CD8-positive, alpha-beta memory T cell (primary cell): ENCODE measurements at places on chromosomes 7 and 10.

DNA sequence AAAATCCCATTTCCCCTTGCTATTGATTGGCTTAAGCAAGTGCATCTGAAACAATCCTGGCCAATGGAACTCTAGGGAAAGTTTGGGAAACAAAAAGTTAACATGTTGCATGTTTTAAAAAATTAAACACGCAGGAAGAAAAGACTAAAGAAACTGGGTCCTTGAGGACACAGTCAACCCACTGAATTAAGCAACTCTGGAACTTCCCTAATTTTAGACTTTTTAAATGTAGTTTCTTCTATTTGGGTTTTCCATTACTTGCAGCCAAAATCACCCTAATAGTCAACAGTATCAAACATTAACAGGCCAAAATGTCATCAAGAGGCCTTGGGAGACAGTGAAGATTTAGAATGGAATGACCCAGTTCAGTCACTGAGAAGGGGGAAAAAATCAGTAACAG, 40.6 kb downstream of the OSBPL3 start:
- DNase-seq: no peak

- peak; percentile 12 for DNase-seq
Measured at GRCh38 chr7:100827330-100828226, at the start of gene EPHB4. TSS of gene EPHB4 (minus strand) at chr7:100827523. CDS start at chr7:100827030, 493 bp downstream.

DNA sequence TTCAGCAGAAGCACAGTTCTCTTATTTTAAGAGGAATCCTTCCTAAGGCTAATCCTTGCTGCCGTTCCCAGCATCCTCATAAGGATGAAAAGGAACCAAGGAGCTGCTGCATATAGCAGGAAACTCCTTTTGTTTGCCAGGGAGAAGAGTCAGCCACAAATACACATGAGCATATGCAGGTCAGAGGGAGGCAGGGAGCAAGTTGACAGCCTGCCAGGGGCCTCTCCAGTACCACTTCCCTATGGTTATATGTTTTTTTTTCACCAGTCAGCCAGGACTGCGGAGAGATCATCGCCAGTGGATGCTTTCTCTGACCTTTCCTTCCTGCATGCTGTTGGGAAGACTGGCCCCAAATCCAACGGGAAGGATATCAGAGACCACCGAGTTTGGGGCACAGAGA, 39.8 kb downstream of the SLC35B4 start:
- no peak for DNase-seq

- DNase-seq: no peak
Measured at GRCh38 chr7:73766556-73767229, 3.4 kb downstream of the CLDN3 start.

- no peak for DNase-seq
Measured at GRCh38 chr7:7966141-7966734, 2.4 kb upstream of the GLCCI1 start.

DNA sequence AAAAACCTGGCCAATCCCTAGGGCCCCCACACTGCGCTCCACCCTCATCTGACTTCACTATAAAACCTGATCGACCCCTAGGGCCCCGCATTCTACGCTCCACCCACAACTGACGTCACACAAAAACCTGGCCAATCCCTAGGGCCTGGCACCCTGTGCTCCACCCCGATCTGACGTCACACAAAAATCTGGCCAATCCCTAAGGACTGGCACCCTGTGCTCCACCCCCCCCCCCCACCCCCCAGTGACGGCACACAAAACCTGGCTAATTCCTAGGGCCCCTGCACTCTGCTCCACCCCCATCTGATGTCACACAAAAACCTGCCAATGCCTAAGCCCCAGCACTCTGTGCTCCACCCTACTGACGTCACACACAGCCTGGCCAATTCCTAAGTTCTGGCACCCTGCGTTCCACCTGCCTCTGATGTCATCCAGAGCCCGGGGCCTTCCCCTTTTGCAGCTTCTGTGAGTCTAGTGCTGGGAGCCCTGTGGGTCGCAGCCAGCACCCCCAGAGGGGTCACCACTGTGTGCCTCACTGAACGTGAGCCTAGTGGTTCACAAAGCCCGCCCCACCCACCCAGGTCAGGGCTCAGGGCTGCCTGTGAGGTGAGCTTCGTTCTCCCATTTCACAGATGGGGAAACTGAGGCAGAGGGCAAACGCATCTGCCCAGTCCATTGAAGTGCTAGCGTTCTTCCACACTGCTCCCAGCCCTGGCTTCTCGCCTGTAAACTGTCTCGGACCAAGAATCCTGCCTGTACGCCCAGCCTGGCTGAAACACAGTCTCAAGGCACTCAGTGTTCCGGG, 40.6 kb downstream of the MICALL2 start:
- no peak for DNase-seq

GRCh38 chr10:70763567-70763966, 21.6 kb downstream of the TBATA start:
- no peak for DNase-seq

GRCh38 chr10:19683356-19683755, 132.9 kb upstream of the PLXDC2 start:
- no peak for DNase-seq

GRCh38 chr10:63055705-63056104, 77.4 kb upstream of the NRBF2 start:
- no peak for DNase-seq

GRCh38 chr10:1395025-1395480, 338.9 kb downstream of the WDR37 start:
- DNase-seq: no peak

- DNase-seq: no peak
Measured at GRCh38 chr7:144436500-144436899, 33.0 kb upstream of the NOBOX start.

DNA sequence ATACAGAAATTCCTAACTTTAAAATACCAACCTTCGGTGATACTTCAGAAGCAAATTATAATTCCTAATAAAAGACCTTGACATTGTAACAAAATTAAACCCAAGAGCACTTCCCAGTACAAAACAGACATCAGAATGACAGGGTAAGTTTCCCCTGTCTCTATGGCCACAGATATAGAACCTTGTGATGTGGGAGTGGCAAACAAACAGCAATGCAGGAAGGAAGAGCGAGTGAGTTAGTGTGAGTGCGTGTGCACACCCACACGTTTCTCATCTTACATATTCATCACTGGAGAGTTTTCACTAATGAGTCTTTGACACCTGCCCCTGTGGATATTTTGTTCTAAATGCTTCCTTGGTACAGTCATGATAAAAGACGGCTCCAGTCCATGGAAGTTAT, 72.2 kb downstream of the VWC2 start:
- no peak for DNase-seq

GRCh38 chr7:102416406-102416805, 17.0 kb upstream of the ORAI2 start:
- no peak for DNase-seq

- DNase-seq: no peak
Measured at GRCh38 chr7:157566631-157567006, 229.8 kb downstream of the DNAJB6 start.

GRCh38 chr10:114179148-114179547, at the start of gene TDRD1:
TSS of gene TDRD1 (plus strand) at chr10:114179353. CDS start at chr10:114187832, 8,479 bp downstream.
- DNase-seq: no peak

- DNase-seq: no peak
Measured at GRCh38 chr7:20193873-20194272, 23.3 kb downstream of the MACC1 start.

DNA sequence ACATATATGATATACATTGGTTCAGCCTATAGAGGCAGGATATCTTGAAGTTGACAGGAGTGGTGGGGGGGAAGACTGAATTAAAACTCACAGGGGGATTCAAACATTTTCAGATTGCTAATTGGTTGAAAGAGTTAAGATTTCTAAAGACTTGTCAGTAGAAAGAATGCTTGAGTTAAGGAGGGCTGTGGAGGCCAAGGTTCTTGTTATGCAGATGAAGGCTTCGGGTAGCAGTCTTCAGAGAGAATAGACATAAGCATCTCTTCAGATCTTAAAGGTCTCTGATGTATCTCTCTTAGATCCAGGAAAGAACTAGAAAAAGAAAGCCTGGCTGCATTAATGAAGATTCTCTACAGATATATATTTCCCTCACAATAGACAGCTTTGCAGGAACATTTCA, 209.8 kb upstream of the SEMA3D start:
- no peak for DNase-seq

DNA sequence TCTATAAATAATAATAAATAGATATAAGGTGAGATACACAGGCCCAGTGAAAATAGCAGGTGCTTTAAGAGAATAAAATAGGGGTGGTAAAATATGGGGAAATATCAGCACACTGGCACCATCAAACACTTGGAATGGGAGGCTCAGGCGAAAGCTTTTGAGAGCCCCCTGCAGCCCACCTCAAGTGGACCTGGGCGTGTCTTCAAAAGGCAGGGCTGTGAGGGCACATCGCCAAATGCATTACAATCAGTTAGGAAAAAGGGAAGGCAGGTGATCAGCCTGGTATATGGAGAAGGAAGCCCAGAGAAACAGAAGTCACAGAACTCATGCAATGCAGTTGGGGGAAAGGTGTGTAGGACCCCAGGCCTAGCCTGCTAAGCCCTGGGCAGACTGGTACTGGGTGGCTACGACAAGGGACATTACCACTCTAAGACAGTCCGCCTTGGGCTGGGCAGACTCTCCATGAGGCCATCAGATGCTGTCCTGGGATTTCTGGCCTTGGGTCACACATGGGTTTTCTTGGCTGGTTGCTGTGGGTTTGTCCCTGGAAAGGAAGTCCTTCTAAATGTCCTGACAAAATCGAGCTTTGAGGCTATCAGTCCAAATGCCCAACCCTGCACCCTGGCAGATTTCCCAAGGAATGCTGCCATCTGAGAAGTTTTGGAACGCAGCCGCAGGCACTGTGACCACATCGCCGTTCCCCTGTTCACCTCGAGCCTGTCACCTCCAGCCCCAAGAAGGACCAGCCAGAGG, 330.6 kb downstream of the GRID1 start:
- DNase-seq: no peak

DNA sequence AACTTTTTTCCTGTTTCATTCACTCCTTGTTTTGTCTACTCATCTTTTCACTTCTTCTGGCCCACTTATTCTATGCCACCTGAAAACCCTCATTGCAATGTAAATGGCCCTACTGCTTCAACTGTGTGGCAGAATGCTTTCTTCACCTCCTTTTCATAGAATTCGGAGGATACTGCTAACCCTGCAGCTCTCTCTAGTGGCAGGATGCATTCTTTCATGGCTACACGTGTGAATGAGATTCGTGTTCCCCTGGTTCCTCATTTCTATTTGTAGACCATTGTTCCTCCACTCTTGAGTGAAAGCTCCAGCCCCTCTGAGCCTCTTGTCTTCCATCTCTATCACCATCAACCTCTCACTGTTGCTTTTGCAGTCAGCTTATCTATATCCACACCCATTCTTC, 20.9 kb upstream of the CYP26C1 start:
- DNase-seq: no peak

GRCh38 chr7:50349963-50350944, 45.7 kb downstream of the IKZF1 start:
- no peak for DNase-seq

DNA sequence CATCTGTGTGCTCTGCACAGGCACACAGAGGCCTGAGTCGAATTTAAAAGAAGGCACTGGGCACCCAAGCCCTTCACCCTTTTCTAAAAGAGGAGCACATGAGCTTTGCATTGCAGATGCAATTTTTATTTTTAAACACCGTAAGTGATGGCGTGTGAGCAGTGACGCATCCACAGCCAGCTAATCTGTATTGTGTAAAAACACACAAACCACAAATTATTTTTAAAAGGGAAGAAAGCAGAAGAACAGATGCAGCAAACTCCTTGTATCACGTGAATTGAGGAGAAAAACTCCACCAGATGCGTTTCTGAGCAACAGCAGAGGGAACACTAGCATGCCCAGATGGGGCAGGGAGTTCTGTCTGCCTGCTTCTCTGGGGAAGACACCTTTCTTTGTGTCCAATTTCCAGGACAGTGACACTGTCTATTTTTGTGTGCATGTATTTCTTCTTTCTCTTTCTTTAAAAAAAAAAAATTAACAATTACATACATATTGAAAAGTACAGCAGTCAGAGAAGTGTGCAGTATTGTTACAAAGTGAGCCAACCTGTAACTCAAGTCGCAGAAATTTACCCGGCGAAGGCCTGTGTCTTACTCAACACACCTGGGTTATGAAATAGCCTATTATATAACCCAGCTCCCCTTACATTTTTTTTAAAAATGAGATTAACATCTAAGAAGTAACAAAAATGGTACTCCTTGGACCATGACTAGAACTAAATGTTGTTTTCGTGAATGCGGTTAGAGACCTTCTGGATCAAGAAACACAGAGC, 39.2 kb downstream of the EEPD1 start:
- DNase-seq: no peak

- DNase-seq: no peak
Measured at GRCh38 chr7:129569811-129570215, 41.7 kb upstream of the NRF1 start.

DNA sequence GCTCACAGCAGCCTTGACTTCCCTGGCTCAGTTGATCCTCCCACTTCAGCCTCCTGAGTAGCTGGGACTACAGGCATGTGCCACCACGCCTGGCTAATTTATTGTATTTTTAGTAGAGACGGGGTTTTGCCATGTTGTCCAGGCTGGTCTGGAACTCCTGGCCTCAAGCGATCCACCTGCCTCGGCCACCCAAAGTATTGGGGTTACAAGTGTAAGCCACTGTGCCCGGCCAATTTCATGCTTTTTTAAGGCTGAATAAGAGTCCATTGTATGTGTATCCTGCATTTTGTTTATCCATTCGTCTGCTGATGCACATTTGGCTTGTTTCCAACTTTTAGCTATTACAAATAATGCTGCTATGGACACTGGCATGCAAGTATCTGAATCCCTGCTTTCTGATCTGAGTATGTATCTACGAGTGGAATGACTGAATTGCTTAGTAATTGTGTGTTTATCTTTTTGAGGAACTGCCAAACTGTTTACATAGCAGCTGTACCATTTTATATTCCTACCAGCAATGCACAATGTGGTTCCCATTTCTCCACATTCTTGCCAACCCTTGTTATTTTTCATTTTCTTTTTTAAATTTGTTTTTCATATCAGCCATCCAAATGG, 37.3 kb upstream of the TPST1 start:
- no peak for DNase-seq

DNA sequence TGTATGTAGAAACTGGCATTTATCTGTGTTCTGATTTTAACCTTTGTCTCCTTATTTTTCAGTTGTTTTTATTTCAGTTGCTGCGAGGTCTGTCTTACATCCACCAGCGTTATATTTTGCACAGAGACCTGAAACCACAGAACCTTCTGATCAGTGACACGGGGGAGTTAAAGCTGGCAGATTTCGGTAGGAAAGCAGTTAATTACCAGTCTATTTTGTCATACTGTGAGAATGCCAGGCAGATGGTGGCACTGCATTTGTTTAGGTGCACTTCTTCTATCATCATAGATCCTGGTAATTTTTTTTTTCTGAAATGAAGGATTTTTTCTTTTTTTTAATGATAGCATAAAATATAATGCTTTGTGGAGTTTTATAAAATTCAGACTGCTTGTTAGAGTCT, 321.4 kb downstream of the CDK14 start:
- DNase-seq: no peak
